ENCODE measurements at places on chromosomes 4 and X. TPM values are rescaled to one million over a fixed set of nuclear protein-coding genes. Genes with fewer than 3 reads are reported as not detected.

Gene TMA16
- 21.9 TPM for polyA plus RNA-seq

GRCh38 chr4:158590306-158590705 lies 68.6 kb downstream of the RXFP1 start:
- DNase-seq: no peak

DNA sequence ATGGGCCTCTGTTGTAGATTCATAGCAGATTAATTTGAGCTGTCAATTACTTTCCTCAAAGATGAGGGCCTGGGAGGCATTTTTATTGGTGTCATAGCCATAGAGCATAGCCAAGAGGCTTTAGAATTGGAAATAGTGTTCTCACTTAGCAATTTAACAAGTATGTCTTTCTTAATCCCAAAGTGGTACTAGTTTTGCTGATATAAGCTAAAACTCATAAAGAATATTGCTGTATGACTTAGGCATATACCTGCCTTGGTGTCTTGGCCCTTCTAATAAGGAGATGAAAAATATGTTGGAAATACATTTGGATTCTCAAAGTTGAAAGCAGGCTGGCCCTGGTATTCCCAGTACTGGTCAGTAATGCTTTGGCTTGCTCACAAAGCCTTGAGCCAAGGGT lies 221.5 kb upstream of the CXCL13 start:
- DNase-seq: no peak

DNA sequence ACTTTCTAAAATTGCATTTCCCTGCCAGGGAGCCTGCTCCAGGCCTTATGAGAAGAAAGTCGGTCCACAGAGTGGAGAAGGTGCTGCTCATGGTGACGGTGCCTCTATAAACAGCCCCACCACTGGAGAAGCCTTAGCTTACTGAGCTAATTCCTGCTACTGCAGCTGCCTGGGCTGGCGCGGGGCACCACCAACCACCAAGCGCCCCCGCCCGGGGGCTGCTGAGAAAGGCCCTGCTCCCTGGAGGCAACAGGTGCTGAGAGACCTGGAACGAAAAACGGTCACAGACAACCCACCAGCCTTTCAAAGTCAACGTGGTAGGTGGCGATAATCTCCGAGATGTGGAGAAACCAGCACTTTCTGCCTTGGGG lies 2.9 kb downstream of the HCFC1 start:
- DNase-seq: no peak

GRCh38 chrX:20515841-20516461 lies 249.2 kb upstream of the RPS6KA3 start:
- no peak for DNase-seq

DNA sequence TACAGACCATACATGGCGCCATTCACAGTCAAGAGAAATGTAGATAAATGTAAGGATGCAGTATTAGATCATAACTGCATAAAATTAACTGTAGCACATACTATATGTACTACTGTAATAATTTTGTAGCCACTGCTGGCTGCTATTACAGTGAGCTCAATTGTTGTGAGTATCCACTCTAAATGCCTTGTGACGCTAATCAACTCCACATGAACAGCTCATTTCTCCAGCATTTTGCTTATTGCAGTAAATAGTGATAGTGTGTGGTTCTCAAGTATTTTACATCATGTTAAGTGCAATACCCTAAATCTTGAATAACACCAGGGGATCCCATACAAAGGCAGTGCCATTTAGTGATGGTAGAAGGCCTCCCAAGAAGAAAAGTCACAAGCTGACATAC lies 21.2 kb downstream of the FGFBP1 start:
- DNase-seq: no peak

GRCh38 chr4:32207456-32207855 lies 1487.3 kb downstream of the PCDH7 start:
- DNase-seq: no peak

GRCh38 chrX:103919270-103919637 lies 43.2 kb upstream of the TMSB15B start:
- no peak for DNase-seq

Gene SRPX
- polyA plus RNA-seq: 54.1 TPM

Gene CITED1
- polyA plus RNA-seq: 13.1 TPM

Gene CSAG1
- not detected for polyA plus RNA-seq

- DNase-seq: no peak
Observed at GRCh38 chr4:174714393-174715211, 114.4 kb downstream of the GLRA3 start.

Gene UGT2A2
- not detected for polyA plus RNA-seq
